ENCODE measurements at places on chromosomes 7 and 10.

DNA sequence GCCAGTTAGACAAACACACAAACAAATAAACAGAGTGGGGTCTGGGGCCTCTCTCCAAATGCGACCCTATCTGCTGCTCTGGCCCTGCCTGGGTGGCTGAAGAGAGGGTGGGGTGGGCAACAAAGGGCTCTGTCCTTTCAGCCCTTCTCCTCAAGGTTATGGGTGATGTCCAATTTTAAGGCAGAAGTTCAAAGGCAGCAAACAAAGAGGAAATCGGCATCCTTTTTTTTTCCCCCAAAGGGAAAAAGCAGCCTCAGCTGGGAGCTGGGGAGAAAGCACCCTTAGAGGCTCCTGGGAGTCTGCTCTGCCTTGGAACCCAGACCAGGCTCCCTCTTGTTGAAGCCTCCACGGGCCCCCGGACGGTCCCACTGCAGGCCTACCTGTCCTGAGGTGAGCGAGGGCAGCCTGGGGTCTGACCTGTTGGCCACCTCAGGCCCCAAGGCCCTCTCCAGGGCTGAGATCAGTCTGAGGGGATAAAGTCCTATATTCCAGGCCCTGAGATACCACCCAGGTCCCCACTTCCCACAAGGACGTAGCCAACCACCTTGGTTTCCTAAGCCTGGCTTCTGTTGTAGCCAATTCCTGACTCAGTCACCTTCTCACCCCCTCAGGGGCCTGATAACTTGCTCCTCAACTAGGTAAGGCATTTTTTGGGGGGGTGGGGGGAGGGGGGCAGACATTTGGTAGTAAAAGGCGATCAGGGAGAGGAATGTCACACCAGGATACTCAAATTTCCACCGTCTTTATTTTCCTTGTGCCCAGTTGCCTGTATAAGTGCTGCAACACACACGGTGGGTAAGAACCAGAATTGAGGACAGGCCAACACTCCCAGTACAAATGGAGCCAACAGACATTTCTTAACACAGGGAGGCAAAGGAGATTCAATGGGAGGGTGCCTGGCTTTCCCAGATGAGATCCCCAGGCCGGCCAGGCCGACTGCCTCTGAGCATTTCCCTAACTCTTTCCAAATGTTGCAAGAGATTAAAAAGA is 4.3 kb downstream of the HOXA11 start:
- no peak for DNase-seq

DNA sequence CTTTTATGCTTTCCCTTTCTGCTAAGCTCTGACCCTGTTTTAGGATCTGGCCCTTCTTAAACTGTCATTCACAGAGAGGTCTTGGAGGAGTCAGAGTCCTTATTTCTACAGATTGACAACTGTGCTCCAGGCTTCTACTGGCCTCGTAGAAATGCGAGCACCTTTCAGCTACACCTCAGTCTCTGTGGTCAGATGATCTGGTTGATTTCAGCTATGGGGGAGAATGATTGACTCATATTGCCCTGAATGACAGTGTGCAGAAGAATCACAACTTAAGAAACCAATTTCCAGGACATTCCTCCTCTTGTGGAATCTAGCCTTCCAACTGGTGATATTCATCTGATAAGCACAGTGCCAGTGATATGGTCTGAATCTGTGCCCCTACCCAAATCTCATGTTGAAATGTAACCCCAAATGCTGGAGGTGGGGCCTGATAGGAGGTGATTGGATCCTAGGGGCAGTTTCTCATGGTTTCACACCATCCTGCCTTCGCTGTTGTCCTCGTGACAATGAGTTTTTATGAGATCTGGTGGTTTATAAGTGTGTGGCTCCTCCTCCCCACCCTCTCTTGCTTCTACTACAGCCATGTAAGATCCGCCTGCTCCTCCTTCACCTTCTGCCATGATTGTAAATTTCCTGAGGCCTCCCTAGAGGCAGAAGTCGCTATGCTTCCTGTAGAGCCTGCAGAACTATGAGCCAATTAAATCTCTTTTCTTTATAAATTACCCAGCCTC is 14.0 kb upstream of the CYP3A7 start:
- DNase-seq = no peak

DNA sequence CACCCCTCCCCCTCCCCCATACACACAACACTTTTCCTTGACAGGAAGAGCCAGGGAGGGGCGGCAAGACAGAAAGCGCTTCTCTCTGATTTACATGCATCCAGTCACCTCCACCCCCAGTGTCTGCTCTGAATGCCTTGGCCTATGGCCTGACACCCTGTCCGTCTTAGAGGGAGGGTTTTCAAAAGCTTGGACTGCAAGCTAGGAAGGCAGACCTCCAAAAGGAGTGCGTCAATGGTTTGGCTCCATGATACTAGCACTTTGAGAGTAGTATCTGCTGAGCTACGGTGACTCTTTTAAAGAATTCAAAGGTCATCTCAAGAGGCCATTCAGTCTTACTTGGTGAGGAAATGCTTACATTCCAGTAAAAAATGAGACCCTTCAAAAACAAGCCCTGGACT is 20.3 kb upstream of the PAX2 start:
- no peak for DNase-seq

- DNase-seq = no peak
These were observed 81.7 kb upstream of the NRP1 start for GRCh38 chr10:33416209-33416608.

- no peak for DNase-seq
These were observed 23.6 kb downstream of the TMEM178B start for GRCh38 chr7:141097430-141097829.

- DNase-seq = no peak
These were observed 84.0 kb downstream of the NRBF2 start for GRCh38 chr10:63217120-63217605.

DNA sequence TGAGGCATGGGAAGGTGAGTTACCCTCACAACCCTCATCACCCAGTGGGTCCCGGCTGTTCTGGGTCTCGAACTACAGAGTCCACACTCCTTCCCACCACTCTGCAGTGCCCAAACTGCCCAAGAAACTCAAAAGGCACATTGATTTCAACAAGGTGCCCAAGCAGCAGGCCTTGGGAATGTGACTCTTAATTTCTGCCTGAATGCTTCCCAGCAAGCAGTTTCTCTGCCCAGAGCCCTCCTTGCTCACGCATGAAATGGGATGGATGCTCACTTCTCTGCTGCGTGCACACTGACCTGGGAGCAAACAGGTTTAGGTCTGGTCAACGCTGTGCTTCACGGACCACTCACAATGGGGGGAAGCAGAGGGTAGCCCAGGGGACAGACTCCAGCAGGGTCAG is 77.9 kb downstream of the GRB10 start:
- no peak for DNase-seq

- no peak for DNase-seq
These were observed 83.7 kb upstream of the KDM7A start for GRCh38 chr7:140260352-140261104.

DNA sequence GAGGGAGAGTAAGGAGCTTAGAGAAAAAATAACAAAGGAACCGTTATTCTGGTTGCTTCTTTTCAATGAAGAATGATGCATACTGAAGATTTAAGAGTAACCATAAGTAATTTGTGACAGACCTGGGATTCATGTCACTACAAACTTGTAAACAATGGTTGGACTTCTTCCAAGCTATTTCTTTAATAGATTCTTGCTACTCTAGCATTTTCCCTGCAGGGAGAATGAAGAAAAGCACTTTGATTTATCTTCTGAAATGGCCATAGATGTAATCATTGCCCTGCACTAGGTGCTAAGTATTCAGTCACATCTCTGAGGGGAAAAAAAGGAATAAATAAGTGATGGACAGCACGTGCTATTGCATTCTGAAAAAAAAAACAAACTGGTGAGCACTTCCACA is 606.6 kb upstream of the LRRN3 start:
- DNase-seq = no peak

DNA sequence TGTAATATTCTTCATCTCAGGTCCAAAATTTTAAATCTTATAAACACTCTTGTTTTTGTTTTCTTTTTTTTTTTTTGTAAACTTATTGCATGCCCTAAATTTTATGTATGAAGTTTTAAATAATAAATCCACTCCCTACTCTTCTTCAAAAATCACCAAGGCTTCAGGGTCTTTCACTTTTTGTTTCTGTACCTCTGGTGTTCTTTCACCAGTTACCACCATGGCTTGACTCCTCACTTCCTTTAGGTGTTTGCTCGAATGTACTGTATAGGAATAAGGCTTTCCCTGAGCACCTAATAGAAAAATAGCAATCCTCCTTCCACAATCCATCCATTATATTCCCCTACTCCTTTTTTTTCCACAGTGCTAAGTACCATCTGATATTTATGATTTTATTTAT is 962.8 kb upstream of the POT1 start:
- no peak for DNase-seq

DNA sequence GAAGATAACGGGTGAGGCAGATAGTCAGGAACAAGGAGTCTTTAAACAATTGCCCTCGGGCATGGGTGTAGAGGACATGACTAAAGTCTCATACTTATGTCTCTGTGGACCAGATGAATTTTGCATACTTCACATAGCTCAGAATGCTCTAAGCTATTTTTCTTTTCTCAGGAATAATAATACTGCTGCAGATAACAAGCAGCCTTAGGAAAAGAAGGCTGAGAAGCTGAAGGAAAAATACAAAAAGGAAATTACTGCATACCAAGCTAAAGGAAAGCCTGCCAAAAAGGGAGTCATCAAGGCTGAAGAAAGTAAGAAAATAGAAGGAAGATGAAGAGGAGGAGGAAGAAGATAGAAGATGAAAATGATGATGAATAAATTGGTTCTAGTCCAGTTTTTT is 13.4 kb upstream of the ERCC6 start:
- DNase-seq = no peak

- DNase-seq = no peak
These were observed 34.9 kb downstream of the IL15RA start for GRCh38 chr10:5942474-5942873.

DNA sequence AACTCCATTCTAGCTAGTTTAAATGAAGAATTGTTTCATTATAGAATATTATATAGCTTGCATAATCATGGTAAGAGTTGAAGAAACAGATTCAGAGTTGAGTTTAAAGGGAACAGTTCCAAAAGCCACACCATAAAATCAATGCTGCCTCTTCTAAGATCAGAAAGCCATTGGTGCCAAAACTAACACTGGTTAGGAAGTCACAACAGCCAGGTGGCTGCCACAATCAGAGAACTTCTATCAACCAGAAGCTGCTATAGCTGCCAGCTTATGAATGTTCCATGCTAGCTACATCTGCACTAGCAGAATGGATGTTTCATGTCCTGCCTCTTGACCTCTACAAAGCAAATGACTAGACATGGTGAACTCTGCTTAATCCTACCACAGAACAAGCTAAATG is 583.1 kb upstream of the LRRN3 start:
- no peak for DNase-seq

DNA sequence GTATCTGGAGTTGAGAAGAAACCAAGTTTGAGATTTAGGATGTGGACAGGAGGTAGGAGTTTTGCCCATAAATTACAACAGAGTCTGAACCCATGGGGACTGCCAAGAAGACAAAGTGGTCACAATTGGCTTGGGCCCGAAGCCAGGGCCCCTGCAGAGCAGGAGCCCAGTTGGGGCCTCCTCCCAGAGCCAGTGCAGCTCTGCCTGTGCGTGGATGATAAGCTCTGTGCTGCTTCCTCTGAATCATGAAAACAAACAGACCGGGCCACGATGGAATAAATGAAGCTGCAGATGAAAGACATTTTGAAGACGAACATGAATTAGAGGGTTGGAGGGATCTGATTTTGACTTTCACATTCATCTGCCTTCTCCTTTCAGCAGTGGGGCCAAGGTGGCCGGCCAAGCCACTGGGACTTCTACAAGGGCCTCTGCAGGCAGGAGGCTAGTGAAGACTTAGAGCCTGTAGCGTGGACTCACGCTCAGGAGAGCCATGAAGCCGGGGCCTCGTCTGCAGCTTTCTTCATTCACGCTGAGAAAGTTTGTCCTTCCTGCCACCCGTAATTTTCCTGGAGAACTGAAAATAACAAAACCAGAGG is 156.8 kb upstream of the LYZL1 start:
- no peak for DNase-seq

DNA sequence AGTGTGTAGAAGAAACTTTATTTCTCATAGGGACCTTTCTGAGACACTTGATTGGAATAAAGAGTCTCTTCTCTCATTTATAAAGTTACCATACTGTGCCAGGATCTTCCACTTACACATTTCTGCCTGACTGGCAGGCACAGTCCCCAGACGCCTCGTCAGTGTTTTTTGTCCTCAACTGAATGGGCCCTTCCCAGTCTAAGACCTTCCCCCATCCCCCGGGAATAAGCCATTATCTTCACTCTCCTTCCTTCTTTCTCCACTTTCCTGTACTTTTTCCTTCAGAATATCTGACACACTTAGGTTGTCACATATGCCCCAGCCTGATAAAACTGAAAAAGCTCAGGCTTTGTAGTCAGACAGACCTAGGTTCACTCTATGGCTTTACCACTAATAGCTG is 35.3 kb upstream of the KCNIP2 start:
- DNase-seq = no peak

- no peak for DNase-seq
These were observed 101.2 kb upstream of the EFCAB10 start for GRCh38 chr7:105682341-105683060.

GRCh38 chr7:127437241-127437640 is 44.7 kb upstream of the ZNF800 start:
- no peak for DNase-seq

DNA sequence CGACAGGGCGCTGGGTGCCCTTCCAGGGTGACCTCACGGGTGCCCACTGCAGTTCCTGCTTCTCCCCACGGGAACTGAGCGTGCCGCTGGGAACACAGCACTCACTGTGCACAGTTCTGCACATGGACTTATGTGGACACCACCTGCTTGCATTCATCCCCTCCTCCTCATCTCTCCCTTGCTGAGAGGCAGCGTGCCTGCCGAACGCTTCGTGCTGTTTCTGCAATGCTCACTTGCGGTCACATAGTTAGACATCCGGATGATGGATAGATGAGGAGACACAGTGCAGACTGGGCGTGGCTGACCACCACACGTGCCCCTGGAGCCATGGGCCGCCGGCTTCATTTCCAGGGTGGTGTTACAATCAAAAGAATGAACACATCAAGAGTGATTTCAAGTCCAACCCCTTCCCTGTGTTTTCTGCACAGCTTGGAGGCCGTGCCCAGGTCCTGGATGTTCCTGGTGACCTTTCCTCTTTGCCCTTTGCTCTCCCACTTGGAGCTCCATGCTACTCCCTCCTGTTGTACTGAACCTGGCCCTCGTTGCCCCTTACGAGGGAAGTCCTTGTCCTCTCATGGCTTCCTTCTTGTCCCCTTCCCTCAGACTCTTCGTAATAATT is 119.4 kb downstream of the VIPR2 start:
- no peak for DNase-seq

GRCh38 chr7:26022982-26023381 is 129.0 kb upstream of the NFE2L3 start:
- DNase-seq = no peak

All from central memory CD8-positive, alpha-beta T cell (primary cell).